Activated naive CD4-positive, alpha-beta T cell treated with anti-CD3 and anti-CD28 coated beads, Interleukin-2, amount 50 U/mL, for 16 hours (primary cell): ENCODE measurements at places on chromosomes 12 and 14.

- no peak for DNase-seq
Observed at GRCh38 chr14:96238676-96239265, 17.2 kb upstream of the BDKRB1 start.

- no peak for DNase-seq
Observed at GRCh38 chr14:69561893-69562292, 12.8 kb downstream of the CCDC177 start.

GRCh38 chr14:32142341-32142740 lies 59.5 kb upstream of the RNU6-7 start:
- DNase-seq: no peak

- no peak for DNase-seq
Observed at GRCh38 chr12:67727702-67728666, 79.4 kb downstream of the DYRK2 start.

GRCh38 chr12:27400856-27401354 lies 45.6 kb upstream of the SMCO2 start:
- DNase-seq: no peak

DNA sequence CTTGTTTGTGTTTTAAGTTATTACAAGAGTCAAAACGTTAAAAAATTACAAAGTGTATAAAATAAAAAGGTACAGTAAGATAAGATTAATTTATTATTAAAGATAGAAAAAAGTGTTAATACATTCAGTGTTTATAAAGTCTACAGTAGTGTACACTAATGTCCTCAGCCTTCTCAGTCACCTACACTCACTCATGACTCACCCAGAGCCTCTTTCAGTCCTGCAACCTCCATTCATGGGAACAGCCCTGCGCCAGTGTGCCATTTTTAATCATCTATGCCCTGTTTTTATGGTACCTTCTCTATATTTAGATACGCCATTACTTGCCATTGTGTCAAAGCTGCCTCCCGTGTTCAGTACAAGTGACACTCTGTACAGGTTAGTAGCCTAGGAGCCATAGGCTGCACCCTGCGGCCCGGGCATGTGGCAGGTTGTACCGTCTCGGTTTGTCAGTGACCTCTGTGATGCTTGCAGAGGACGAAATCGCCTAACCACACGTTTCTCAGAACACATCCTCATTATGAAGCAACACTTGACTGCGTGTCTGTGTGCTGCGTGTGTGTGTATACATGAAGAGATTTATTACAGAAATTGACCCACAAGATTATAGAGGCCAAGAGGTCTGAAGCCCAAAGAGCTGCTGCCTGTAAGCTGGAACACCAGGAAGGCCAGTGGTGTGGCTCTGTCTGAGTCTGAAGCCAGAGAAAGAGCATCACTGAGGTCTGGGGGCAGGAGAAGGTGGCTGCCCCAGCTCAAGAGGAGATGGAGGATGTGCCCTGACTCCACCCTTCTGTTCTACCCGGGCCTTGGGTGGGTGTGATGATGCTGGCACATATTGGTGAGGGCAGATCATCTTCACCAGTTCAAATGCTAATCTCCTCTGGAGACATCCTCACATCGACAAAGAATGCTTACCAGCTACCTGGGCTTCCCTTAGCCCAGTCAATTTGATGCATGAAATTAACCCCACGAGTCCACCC lies 116.6 kb upstream of the C14orf180 start:
- DNase-seq: no peak

GRCh38 chr12:26833743-26834490 lies 923 bp upstream of the ITPR2 start:
- peak; percentile 45 for DNase-seq

GRCh38 chr12:94650143-94651056 lies at the start of gene TMCC3:
Gene TMCC3 (minus strand): TSS chr12:94650557. CDS start chr12:94650430, 127 bp downstream.
- DNase-seq: peak; percentile 30

DNA sequence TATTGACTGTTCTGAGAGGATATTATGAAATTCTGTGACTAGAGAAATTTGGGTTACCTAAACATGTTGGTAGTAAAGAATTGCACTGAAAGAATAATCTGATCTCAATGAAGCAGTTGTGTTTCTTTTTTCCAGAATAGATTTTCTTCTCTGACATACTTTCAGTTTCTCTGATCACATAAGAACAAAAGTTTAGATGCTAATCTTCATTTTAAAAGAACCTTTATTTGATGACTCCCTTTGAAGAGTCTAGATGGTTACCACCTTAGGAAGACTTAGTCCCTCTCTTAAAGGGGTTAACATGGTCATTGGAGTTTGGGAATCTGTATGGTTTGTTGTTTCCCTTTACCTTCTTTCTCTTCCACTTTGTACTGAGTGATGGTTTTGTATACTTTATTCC lies 58.6 kb downstream of the MON2 start:
- no peak for DNase-seq

GRCh38 chr12:97159377-97159776 lies 252.3 kb downstream of the NEDD1 start:
- no peak for DNase-seq

DNA sequence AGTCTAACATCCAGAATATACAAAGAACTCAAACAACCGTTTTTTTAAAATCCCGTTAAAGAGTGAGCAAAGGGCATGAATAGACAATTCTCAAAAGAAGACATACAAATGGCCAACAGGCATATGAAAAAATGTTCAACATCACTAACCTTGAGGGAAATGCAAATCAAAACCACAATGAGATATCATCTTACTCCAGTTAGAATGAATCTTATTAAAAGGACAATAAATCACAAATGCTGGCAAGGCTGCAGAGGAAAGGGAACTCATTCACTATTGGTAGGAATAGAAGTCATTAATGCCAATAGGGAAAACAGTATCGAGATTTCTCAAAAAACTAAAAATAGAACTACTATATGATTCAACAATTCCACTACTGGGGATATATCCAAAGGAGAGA lies 520.1 kb downstream of the RMST start:
- DNase-seq: no peak

DNA sequence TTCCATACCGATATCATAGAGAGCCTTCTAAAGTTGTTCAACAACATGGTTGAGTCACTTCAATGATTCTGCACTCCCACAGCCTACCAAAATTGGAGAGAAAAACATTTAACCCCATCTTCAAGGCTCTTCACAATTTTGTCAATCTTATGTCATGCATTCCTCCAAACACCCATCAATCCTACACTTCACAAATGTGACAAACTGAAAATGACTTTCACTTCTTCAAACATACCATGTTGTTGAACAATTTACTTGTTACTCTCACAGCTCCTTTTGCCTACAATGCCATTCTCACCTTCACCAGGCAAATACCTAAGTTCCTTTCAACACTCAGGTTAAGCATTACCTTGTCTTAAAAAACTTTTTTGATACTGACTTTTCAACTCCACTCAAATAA lies 88.0 kb downstream of the OSBPL8 start:
- DNase-seq: no peak

DNA sequence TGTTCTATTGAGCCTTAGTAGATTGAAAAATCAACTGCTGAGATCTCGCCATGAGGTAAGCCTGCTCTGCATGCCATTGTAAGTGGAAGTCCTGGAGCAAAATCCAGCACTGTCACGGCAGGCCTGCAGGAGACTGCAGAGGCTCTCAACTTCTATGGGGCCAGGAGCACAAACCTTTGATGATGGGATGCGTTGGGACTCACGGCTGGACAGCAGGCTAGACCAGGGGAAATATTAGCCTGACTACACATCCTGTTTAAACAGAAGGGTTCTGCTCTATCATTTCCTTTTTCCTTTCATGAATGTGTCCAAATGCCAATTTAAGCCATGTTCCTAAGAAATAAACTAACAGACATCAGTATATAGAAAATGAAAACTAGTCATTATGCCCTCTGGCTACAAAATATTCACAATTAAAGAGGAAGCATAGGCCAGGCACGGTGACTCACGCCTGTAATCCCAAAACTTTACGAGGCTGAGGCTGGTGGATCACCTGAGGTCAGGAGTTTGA lies 33.9 kb upstream of the RASSF8 start:
- no peak for DNase-seq

GRCh38 chr14:103433916-103434563 lies 48.8 kb downstream of the MARK3 start:
- DNase-seq: no peak

DNA sequence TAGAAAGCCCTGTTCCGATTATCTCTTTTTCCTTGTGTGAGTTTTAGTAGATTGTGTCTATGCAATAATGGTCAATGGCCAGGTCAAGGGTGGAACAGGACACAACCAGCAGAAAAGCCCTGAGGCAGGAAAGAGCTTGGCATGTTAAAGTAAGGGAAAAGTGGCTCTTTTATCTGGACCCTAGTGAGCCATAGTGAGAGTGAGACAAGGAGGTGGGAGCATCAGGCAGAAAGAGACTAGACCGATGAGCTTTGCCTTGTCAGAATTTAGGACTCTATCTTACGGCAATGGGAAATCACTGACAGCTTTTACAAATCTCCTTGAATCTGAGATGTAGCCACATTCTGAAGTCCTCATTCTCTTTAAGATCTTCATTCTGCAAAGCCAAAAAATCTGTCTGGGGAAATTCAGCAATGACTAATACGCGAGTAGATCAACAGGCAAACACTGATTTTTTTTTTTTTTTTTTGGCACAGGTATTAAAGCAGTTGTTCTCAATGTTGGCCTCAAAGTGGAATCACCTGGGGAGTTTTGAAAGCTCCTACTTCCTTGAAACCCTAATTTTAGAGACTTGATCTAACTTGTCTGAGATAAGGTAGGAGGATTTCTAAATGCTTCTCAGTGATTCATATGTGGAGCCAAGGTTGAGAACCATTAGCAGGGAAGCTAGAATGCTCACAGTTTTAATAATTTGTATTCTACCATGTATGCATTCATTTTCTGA lies 33.9 kb downstream of the TMEM19 start:
- DNase-seq: no peak

DNA sequence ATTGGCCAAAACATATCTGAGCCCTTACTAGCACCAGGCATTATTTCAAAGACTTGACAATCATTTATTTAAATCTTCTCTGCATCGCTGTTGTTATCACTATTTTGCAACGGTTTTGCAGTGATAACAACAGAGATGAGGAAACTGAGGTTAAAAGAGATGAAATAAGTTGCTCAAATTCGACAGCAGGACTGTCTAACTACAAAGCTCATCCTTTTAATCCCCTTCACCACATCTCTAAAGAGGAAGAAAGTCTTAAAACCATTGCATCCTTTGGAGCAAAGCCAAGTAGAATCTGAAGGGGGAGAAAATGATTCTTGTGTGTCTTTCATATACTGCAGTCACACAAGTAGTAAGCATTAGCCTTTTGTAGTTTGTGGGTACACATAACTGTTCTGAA lies 14.8 kb upstream of the ETNK1 start:
- no peak for DNase-seq

- no peak for DNase-seq
Observed at GRCh38 chr12:111354511-111354910, 14.4 kb downstream of the PHETA1 start.

- DNase-seq: peak; percentile 1
Observed at GRCh38 chr14:101461891-101462290, 99.4 kb upstream of the DIO3 start.

- no peak for DNase-seq
Observed at GRCh38 chr12:11799502-11799873, 150.0 kb downstream of the ETV6 start.

- DNase-seq: no peak
Observed at GRCh38 chr14:90139199-90139598, 77.4 kb downstream of the KCNK13 start.

GRCh38 chr12:105674871-105675699 lies 344.6 kb downstream of the C12orf75 start:
- DNase-seq: no peak

DNA sequence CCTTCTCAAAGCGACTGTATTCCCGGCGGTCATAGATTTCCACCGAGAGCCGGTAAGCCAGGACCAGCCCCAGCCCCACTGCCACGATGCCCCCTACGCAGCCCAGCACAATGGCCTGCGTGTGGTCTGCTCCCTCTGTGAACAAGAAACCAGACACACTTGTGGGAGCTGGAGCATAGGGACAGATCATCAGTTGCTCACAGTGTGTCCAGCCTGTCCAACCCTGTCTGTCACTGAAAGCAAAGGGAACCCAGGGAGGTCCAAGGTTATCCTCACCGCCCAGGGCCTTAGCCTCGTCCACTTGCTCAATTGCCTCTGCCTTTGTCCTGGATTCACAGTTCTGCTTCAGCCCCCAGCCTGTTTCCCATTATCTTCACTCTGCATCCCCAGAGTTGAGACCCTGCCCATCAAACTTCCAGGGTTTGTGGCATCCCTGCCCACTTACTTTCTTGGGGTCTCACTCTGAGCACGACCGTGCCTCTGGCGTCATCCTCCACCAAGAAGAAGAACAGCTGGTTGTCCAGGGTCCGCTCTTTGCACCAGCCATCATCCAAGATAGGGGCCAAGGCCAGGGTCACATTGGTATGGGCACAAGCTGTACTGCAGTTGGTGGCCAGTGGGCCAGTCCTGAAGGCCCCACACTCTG lies 11.3 kb upstream of the CSAD start:
- DNase-seq: no peak

GRCh38 chr12:53380794-53381730 lies 1.1 kb downstream of the SP1 start:
- no peak for DNase-seq

DNA sequence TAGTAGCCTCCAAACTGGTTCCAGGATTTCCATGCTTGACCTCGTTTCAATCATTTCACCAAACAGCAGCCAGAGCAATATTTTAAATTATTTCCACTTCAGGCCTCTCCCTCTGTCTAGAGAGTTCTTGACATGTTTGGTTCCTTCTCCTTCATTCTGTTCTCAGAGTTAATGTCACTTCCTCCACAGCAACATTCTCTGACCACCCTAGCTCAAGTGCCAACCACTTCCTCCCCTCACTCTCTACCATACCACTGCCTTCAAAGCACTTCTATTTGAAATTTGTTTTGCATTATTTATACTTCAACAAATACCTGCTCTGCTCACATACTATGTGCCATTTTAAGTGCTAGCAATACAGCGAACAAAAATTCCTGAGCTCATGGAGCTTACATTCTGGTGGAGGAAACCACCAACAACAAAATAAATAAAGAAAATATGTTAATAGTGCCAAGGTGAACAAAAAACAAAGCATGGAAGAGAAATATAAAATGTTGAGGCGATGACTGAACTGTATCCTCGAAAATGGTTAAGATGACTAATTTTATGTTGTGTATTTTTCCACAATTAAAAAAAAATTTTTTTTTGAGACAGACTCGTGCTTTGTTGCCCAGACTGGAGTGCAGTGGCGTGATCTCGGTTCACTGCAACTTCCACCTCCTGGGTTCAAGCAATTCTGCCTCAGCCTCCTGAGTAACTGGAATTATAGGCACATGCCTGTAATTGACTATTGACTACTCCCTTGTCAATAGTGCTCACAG lies 17.3 kb downstream of the BAZ1A start:
- no peak for DNase-seq

GRCh38 chr14:94644102-94644535 lies 31.9 kb downstream of the SERPINA3 start:
- no peak for DNase-seq

DNA sequence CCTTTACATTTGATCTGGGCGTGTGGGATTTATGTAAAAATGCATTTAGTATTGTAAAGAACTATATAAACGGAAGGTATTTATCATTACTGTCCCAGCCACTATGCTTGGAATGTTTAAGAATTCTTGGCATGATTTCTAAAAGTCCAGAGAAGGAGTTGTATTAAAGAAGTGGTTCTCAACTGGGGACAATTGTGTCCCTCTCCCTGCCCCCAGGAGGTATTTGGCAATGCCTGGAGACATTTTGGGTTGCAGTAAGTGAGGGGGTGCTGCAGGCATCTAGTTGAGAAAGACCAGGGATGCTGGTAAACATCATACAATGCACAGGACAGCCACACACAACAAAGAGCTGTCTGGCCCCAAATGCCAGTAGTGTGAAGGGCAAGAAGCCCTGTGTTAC lies 7.2 kb downstream of the SLC38A1 start:
- DNase-seq: no peak
